A549 treated with AZD2906 at 1 μM for 4 hours (cell line): ENCODE measurements at places on chromosomes 11 and 22. TPM values are rescaled to one million over a fixed set of nuclear protein-coding genes. Genes with fewer than 3 reads are reported as not detected.

RPLP2 gene
- total RNA-seq, result 1,597 to 2,654 TPM (median 2,318 TPM) in 5 replicates

CBLIF gene
- total RNA-seq, result not detected in 5 replicates

C22orf31 gene
- not detected in 5 replicates for total RNA-seq

CRY2 gene
- 4.7 to 5.5 TPM (median 4.9 TPM) in 5 replicates for total RNA-seq

PVALB gene
- total RNA-seq, result not detected in 5 replicates

YPEL1 gene
- total RNA-seq, result 0.10 to 0.68 TPM (median 0.36 TPM) in 5 replicates

PRR33 gene
- not detected in 5 replicates for total RNA-seq

RFPL3 gene
- not detected in 5 replicates for total RNA-seq

MOGAT2 gene
- not detected in 5 replicates for total RNA-seq

GGTLC2 gene
- not detected in 5 replicates for total RNA-seq

TBX1 gene
- 2.6 to 4.9 TPM (median 4.4 TPM) in 5 replicates for total RNA-seq

ETS1 gene
- total RNA-seq, result 24.0 to 31.5 TPM (median 25.6 TPM) in 5 replicates

ARHGAP42 gene
- 3.6 to 5.7 TPM (median 4.6 TPM) in 5 replicates for total RNA-seq

CRYBB3 gene
- total RNA-seq, result 0.09 to 0.18 TPM in 2 of 5 replicates, not detected in the others

CRACR2B gene
- total RNA-seq, result 3.3 to 7.2 TPM (median 6.2 TPM) in 5 replicates

TRIM6 gene
- 6.9 to 8.3 TPM (median 7.6 TPM) in 5 replicates for total RNA-seq

DKK3 gene
- total RNA-seq, result 15.4 to 21.3 TPM (median 19.2 TPM) in 5 replicates

APOL4 gene
- 0.01 to 0.05 TPM (median 0.03 TPM) in 4 of 5 replicates, not detected in the other for total RNA-seq

TMEM258 gene
- 211 to 237 TPM (median 223 TPM) in 5 replicates for total RNA-seq

NCF4 gene
- 0.06 to 0.26 TPM (median 0.08 TPM) in 5 replicates for total RNA-seq

UPK3A gene
- not detected in 5 replicates for total RNA-seq

RTN4R gene
- total RNA-seq, result 7.7 to 16.3 TPM (median 13.8 TPM) in 5 replicates

CRYBB1 gene
- not detected in 5 replicates for total RNA-seq

SLC35F2 gene
- 38.5 to 50.4 TPM (median 41.1 TPM) in 5 replicates for total RNA-seq

OR52E2 gene
- not detected in 5 replicates for total RNA-seq

OR2AT4 gene
- not detected in 5 replicates for total RNA-seq

OR4C3 gene
- not detected in 5 replicates for total RNA-seq

RTCB gene
- total RNA-seq, result 74.2 to 86.6 TPM (median 75.1 TPM) in 5 replicates

TRIM21 gene
- 19.8 to 22.1 TPM (median 20.3 TPM) in 5 replicates for total RNA-seq

NAA40 gene
- total RNA-seq, result 12.8 to 15.2 TPM (median 14.3 TPM) in 5 replicates

SLC22A6 gene
- total RNA-seq, result not detected in 5 replicates

MRGPRX3 gene
- 0.06 to 0.07 TPM in 2 of 5 replicates, not detected in the others for total RNA-seq

AIFM3 gene
- 1.9 to 4.2 TPM (median 3.2 TPM) in 5 replicates for total RNA-seq

KDM4D gene
- total RNA-seq, result 0.13 to 0.52 TPM (median 0.33 TPM) in 5 replicates

GLB1L2 gene
- 1.9 to 2.2 TPM (median 2.2 TPM) in 5 replicates for total RNA-seq

OR5D18 gene
- not detected in 5 replicates for total RNA-seq

OR52E8 gene
- total RNA-seq, result not detected in 5 replicates
